ENCODE measurements at places on chromosomes 1 and 21. TPM values are rescaled to one million over a fixed set of nuclear protein-coding genes. Genes with fewer than 3 reads are reported as not detected.

DNA sequence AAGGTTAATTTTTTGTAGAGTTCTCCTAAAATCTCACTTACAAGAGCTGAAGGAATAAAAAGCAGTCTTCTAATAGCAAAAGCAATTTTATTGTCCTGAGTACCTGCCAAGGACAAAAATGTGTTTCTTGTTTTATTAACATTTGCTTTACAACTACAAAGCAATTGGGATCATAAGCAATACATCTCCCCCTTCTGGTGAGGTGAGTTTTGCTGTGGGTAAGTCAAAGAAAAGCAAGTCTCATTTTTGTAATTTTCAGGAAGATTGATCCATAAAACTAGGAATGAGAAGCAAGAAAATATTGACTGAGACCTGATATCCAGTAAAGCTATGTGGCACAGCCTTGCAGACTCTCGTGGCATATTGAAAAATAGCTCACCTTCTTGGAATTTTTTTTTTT is 2162.7 kb downstream of the NCAM2 start:
- DNase-seq = no peak

- no peak for DNase-seq
Observed at GRCh38 chr1:109059026-109059425, 16.8 kb downstream of the TAF13 start.

DNA sequence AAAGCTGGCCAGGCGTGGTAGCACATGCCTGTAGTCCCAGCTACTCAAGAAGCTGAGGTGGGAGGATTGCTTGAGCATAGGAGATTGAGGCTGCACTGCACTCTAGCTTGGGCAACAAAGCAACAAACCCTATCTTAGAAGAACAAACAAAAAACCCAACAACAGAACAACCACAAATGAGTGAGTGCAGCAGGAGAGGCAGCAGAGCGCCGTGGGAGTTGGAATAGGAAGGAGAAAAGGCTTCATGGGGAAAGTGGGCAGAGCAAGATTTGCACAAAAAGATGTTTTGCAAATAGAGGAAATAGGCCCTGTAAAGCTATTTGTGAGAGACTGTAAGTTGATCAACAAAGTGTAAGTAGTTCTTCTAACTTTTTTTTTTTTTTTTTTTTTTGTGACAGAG is 19.6 kb downstream of the SMAP2 start:
- no peak for DNase-seq

GRCh38 chr1:232108598-232108997 is 482.0 kb downstream of the DISC1 start:
- DNase-seq = no peak

DNA sequence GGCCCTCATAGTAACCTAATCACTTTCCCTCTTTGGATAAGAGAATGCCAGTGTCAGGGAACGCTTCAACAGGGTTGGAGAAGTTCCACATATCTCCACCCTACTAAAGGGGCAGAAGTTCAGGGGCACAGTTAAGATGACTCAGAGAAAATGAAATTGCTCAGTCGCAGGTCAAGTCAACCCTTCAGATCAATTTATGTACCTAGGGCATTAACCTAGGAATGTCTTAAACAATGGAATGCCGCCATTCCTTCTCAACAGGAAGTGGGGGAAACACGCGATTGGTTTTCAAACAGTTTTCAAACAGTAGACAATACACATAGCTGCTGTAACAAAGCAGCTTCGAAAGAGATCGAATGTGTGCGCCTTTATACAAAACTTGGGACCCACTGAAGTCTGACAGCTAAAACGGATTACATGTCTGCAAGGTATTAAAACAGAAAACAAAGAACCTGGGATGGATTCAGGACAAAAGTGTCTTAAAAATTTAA is 897 bp downstream of the SLC25A24 start:
- no peak for DNase-seq

- DNase-seq = no peak
Observed at GRCh38 chr1:208044589-208045462, 133.9 kb upstream of the CD34 start.

GRCh38 chr1:94661431-94661932 is 119.9 kb upstream of the F3 start:
- no peak for DNase-seq

DNA sequence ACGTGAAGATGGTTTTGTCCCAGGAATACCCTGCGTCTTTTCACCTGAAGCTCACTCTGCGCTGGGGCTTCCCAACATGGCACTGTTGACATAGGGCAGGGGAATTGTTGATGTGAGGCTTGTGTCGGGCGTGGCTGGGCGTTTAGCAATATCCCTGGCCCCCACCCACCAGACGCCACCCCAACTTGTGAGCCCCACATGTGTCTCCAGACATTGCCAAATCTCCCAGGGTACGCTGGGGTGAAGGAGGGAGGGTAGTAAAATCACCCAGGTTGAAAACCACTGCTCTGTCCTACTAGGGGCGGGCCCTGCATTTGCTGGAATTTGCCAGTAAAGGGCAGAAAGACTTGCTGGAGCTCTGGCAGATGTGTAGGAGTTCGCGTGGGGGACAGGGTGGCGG is 36.0 kb downstream of the SPSB1 start:
- no peak for DNase-seq

DNA sequence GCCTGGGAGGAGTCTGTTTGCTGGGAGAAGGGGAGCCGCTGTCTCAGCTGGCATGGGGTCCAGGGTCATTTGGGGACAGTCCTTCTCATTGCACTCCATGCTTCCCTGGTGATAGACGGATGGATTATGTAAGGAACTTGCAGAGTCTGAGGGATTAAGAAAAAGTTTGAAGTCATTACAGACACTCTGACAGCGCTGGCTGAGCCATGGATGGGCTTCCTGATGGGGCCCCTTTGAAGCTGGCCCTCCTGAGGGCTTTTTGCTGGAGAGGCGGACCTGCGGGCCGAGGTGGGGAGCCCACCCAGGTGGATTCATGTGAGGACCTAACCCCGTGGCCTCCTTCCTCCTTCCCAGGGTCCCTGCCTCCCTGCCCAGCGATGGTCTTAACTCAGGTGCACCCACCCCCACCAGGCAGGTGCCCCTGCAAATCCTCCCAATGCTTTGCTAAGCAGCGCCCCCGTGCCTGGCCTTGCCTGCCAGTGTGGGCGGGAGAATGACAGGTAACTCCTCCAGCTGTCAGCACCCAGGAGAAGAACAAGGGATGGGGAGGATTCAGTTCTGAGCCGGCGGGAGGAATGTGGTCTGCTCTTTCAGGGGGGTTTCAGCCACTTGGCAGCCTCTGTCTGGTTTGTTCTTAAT is 24.2 kb upstream of the C1orf174 start:
- no peak for DNase-seq

DNA sequence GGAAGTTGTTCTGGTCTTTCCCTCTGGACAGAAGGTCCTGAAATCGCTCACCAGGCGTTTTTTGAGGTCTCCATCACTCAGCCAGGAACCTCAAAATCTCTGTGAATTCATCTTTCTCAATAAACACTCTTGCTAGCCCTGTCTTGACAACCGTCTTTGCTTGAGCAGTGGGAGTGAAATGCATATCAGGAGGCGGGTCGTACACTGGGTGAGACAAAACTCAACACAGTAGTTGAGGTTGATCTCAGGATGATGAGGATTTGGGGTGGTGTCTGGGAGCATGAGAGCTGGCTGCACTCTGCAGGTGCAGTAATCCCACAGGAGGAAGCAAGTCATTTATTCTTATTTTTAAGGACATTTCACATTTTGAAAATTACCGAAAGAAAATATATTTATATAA is 1.9 kb downstream of the GPR25 start:
- no peak for DNase-seq

DNA sequence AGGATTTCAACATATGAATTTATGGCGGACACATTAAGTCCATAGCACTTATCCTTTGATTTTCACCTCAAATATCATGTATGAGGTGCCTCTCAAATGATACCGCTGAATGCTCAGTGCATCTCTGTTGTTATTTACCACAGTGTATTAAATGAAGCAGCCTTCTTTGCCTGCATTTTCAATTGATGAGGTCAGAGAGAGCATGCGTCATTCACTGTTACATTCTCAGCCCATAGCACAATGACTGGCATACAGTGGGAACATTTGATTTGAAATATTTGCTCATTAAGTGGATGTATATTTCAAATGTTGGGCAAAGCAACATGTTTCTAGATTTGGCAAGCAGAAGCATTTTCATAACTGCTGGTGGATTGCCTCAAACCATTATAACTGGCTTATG is 45.7 kb downstream of the LRRC7 start:
- no peak for DNase-seq

GRCh38 chr1:37267111-37267835 is 207.1 kb upstream of the ZC3H12A start:
- no peak for DNase-seq

DNA sequence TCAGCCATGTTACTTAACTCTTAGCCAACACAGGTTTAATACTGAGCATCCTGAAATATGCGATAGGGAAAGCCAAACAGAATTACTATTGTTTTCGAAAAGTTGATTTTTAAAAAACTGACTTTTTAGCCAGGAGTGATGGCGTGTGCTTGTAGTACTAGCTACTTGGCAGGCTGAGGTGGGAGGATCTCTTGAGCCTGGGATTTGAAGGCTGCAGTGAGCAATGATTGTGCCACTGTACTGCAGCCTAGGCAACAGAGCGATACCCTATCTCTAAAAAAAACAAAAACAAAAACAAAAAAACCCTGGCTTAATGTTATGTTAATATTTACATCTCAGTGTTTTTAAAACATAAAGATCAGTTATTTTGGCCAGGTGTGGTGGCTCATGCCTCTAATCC is 16.7 kb downstream of the NMNAT1 start:
- no peak for DNase-seq

- no peak for DNase-seq
Observed at GRCh38 chr1:111672331-111672730, 52.7 kb downstream of the RAP1A start.

DNA sequence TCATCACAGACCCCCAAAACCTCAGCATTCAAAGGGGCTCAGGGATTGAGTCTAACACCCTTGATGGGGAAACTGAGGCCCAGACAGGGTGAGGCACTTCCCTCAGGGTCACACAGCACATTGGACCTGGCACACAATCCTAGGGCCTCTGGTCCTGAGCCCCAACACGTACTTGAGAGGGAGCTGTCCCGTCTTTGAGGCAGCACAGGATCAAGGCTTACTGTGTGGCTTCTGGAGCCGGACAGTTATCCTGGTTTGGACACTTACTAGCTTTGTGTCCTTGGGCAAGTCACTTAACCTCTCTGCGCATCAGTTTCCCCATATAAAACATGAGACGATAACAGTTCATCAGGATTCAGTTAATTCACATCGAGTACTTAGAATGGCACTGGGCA is 26.5 kb downstream of the RUNX3 start:
- DNase-seq = no peak

DNA sequence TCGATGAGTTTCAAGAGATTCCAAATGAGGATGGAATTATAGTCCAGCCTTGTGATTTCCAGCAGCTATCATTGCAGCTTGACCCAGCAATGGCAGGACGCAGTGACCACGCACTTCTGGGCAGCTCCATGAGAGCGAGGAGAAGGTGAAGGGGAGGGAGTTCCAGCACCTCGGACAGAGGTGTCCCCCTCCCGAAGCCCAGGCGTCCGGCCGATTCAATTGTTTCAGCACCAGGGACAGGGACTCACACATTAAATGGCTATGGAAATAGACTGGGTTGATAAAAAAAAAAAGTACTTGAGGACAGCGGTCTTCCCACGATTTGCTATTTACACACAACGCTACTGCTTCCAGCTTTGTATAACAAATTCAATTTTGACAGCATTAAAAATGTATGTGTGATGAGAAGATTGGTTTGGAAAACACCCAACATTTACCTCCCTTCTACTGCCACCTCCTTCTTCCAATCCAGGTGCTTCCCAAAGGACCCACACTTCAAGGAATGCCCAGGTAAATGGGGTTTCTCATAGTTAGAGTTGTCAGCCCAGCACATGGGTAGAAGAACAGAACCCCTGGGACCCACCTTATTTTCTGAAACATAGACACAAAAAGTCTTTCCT is 71.8 kb downstream of the DISP3 start:
- DNase-seq = peak; percentile 20

DNA sequence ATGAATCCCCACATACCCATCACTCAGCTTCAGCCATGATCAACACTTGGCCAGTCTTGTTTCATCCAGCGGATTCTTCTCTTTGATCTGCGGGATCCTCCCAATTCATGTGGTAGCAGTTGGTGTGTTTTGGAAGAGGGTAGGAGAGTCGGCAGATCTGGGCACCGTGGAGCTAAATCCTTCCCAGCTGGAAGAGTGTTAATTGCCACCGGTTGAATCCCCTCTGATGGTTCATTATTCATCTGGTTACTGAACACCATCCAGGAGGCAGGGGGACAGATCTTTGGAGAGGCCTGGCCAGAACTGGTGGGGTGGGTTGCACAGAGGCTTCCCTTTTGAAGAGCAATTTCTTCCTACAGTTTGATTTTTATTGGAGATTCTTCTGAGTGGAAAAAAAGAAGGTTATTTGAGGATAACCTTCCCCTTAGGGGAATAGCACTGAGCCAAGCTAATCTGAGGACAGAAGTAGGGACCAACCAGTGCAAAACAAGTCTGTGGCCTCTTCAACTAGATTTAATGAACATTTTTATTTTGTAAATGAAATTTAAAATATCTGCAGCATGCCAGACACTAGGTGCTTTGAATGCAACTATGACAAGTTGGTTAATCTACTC is 8.1 kb downstream of the NFASC start:
- DNase-seq = no peak

DNA sequence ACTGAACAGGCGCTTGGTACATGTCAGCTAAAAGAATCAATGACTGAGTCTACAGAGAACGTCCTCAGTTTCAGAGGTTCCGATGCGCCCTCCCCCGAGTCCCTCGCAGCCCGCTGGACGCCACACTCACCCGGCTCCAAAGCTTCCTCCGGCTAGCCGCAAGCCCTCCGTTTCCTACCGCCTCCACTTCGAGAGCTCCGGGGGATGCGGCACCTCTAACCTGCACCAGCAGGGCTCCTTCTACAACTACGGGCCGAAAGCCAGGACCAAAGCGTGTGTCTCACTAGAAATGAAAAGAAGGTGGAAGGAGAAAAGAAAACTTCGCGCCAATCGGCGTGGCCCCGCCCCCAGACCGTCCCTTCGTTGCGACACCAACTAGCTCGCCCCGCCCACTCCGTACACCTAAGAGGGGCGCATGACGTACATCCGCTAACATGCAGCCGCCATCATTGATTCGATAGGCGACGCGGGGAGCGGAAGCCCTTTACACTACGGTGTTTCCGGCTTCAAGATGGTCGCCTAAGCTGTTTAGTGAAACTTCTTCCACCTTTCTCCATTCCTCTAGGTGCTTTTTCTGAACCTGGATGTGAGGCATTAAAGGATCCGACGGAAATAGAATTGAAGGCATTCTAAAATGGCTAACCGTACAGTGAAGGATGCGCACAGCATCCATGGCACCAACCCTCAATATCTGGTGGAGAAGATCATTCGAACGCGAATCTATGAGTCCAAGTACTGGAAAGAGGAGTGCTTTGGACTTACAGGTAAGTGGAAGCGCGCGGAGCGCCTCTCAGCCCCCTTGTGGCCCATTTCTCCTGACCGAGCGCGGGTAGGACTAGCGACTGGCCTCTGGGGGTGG is at the start of the genes ORC1 and PRPF38A:
Gene ORC1 (minus strand): TSS at position 308 of the 859 bp plus-strand sequence. CDS start 2,200 bp downstream, outside the sequence.
Gene PRPF38A (plus strand): TSS at position 487 of the 859 bp plus-strand sequence. CDS start 148 bp downstream, at position 635.
- DNase-seq = peak; percentile 94

Gene ADAM30
- not detected for total RNA-seq

Gene BGLAP
- total RNA-seq = 1.8 TPM

Gene LMOD1
- total RNA-seq = not detected

Gene UTS2
- not detected for total RNA-seq

Gene RHD
- total RNA-seq = not detected

Gene BATF3
- total RNA-seq = 89.8 TPM

Gene FCRLB
- total RNA-seq = not detected

Gene AK5
- total RNA-seq = 0.39 TPM

Gene HSD11B1
- total RNA-seq = 17.9 TPM

Gene SIM2
- total RNA-seq = 0.47 TPM

Gene CLIC6
- not detected for total RNA-seq

Gene RXFP4
- total RNA-seq = 0.16 TPM

Gene FALEC
- total RNA-seq = not detected

Gene INAVA
- total RNA-seq = not detected

Gene GREM2
- 0.05 TPM for total RNA-seq

Gene FMN2
- not detected for total RNA-seq

All from activated T-helper 1 cell treated with anti-CD3 and anti-CD28 coated beads, Interleukin-12 subunit alpha, Interleukin-12 subunit beta, Interleukin-2, Interleukin-4 antibody, amounts not matched to agents 30 ng/mL and 10 ng/mL and 1 ng/mL, durations not matched to agents 14 hours and 24 hours and 36 hours (primary cell).